ENCODE measurements at places on chromosomes 13 and 19. TPM values are rescaled to one million over a fixed set of nuclear protein-coding genes. Genes with fewer than 3 reads are reported as not detected.

DNA sequence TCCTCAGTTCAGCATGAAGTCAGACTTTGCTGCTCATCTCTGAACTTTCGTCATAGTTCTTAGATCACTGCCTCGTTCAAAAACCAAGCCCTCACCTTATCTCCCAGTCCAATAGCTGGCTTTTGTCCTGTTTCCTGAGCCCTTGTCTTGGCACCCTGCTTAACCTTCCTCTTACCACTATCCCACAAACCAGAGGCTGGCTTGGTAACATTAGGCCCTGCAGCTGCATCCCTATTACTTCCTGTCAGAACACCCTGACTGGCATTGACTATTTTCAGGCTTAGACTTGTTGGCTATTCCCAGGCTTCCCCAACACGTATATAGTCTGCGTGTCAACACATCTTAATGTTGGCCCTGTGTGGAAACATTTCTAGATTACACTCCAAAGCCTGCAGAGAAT lies 172.4 kb downstream of the VWA8 start:
- H3K4me3 ChIP-seq = no peak overlapping the region
- no peaks in the 10 kb centered on the region for H3K36me3 ChIP-seq
- no peak for DNase-seq
- H3K27me3 ChIP-seq = no peaks in the 10 kb centered on the region

IZUMO4 gene
- 5.2 TPM for total RNA-seq

DNA sequence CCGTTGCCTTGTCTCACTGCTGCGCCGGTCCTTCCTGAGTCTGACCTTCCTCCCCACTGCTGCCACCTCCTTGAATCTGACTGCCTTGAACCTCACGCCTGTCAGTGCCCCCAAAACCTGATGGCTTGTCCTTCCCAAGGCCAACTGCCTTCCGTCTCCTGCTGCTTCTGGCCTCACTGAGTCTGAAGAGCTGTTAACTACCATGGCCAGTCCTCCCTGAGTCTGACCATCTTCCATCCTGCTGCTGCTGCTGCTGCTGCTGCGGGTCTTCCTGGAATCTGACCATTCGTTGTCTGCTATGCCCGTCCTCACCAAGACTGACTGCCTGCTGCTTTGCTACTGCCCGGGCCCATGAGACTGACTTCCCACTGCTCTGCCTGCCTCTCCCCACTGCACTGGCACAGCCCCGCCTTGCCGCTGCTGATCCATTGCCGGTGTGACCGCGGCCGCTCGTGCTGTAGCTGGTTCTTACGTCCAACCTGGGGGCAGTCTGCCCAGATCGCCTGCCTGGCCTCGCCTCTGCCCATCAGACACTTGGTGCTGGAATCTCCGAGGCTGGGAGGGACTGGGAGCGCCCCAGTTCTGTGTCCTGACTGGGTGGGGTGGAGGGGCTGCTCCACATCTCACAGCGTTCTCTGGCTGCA lies 2.9 kb upstream of the RCN3 start:
- H3K4me1 ChIP-seq = peaks cover 15% of the 10 kb centered on the region
- no peak for DNase-seq
- no peak overlapping the region for H3K4me3 ChIP-seq
- H3K36me3 ChIP-seq = no peaks in the 10 kb centered on the region

DNA sequence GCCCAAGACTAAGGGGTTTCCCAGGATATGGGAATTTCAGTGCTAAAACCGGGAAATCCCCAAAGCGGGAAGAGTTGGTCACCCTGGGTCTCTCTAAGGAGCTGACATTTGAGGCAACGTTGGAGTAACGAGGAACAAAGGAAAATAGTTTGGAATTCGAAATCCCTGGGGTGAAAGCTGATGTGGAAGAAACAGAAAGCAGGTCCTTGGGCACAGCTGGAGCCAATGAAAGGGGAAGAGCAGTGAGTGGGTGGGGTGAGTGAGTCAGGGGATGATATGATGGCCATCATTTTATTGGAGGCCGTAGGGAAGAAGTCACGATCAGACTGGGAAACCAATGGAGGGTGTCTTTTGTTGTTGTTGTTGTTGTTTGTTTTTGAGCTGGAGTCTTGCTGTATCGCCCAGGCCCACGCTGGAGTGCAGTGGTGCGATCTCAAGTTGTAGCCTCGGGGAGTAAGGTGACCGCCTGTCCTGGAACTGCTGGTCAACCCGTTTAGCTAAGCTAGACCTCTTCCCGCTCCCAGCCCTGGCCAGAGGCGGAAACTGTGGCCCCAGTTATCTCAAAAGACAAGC lies 3.4 kb upstream of the RFX2 start:
- H3K27ac ChIP-seq = no peak overlapping the region
- no peak for DNase-seq
- no peaks in the 10 kb centered on the region for H3K27me3 ChIP-seq
- H3K36me3 ChIP-seq = no peaks in the 10 kb centered on the region

- no peaks in the 10 kb centered on the region for H3K36me3 ChIP-seq
- no peak overlapping the region for H3K4me3 ChIP-seq
- no peaks in the 10 kb centered on the region for H3K4me1 ChIP-seq
- peak overlapping the region; percentile 79 for H3K27ac ChIP-seq
Measured at GRCh38 chr13:75723901-75724300, 87.8 kb downstream of the LMO7 start.

DNA sequence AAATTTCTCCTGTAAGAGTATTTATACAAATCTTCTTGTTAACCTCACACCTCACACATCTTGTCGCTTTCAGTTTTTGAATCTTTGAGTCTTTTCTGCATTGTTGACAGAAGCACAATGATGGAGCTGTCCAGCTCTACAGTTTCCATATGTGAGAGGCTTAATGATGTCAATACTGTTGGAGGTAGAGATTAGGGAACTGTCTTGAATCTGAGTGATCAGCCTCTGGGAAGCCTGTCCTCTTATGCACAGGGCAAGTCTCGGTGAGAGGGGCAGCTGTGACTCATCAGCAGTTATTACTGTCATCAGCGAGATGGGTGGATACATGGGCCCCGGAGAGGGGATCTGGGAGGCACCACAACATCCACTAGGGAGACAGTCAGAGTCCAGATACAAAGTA lies 4.6 kb upstream of the ITGBL1 start:
- no peak for DNase-seq
- no peaks in the 10 kb centered on the region for H3K27me3 ChIP-seq
- no peak overlapping the region for H3K27ac ChIP-seq
- H3K36me3 ChIP-seq = no peaks in the 10 kb centered on the region

ASF1B gene
- total RNA-seq = 12.4 TPM

TTC9B gene
- not detected for total RNA-seq

DNA sequence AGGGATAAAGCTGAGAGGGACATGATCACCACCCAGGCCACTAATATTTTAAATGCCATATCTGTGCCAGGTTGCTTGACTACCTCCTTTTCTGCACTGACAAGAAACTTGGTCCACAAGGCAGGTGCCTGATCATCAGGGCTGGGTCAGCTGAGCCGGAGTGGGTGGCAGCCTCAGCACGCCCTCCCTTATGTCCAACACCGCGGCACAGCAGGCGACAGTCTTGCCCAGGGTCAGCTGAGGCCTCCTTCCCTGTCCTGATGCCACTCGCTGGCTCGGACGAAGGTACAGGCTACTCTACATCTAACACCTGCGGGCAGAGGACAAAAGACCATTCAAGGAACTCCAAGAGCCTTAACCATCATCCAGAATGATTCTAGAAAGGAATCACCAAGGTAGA lies 16.9 kb downstream of the ZC3H4 start:
- H3K4me1 ChIP-seq = peaks cover 11% of the 10 kb centered on the region
- H3K4me3 ChIP-seq = no peak overlapping the region
- DNase-seq = peak; percentile 70

DNA sequence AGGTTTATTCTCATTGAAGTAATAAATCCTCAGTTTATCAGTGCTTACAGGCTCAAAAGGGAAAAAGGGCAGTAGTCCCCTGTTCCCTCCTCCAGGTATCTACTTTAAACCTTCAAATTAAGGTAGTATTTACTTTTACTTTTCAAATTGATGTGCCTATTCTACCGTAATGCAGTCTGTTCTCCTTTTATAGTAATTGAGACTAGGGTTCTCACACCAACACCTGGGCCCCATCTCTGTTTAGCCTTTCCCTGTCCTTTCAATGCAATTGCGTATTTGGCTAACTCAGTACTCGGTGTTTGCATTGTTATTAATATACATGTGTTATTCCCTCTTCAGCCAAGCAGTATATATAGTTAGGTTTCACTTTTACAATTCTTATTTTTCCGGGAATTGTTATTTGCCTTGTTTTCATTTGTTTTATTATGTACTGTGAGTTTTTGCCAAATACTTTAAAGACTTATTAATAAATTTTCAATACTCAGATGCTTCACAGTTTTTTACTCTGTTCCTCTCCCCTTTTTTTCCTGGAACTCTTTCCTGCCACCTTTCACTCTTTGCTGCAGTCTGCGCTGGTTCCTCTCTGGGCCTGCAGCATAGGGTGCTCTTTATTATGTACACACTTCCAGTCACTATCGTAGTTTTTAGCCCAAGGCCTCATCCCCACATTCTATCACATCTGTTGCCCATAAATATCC lies 30.3 kb downstream of the USPL1 start:
- no peak overlapping the region for H3K4me3 ChIP-seq
- H3K36me3 ChIP-seq = peaks cover 68% of the 10 kb centered on the region
- H3K27ac ChIP-seq = no peak overlapping the region
- peaks cover 9% of the 10 kb centered on the region for H3K4me1 ChIP-seq
- no peaks in the 10 kb centered on the region for H3K27me3 ChIP-seq
